Stimulated activated CD8-positive, alpha-beta memory T cell treated with anti-CD3 and anti-CD28 coated beads, Interleukin-7, amount 100 ng/mL, for 48 hours (primary cell): ENCODE measurements at places on chromosomes 16 and 17.

DNA sequence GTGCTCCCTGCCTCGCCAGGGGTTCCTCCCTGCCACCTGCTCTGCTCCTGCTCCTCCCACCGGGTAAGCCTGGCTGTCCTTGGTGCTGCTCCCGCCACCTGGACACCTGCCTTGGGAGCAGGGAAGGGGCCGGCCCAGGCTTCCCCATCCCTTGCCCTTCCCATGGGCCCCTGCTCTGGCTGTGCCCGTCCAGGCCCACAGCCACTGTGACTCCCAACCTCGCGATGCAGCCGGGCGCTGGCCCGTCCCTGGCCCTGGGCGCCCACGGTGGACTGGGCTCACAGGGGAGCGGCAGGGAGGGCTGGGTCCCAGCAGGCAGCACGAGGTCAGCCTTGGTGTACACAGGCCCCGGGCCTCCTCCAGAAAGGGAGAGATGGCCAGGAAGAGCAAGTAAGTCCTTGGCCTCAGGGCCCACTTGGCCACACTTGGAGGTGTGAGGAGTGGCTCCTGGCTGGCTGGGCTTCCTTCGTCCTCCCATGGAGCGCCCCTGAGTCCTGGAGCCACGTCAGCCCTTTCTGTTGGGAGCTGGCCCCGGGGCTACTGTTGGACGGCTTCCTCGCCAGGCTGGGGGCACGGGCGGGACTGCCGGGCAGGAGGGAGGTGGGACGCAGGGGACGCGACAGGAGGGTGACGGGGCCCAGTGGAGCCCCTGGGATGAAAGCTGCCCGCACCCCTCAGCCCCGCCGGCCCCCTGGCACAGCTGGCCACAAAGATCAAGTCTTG lies 15.3 kb downstream of the ENGASE start:
- DNase-seq, result no peak

DNA sequence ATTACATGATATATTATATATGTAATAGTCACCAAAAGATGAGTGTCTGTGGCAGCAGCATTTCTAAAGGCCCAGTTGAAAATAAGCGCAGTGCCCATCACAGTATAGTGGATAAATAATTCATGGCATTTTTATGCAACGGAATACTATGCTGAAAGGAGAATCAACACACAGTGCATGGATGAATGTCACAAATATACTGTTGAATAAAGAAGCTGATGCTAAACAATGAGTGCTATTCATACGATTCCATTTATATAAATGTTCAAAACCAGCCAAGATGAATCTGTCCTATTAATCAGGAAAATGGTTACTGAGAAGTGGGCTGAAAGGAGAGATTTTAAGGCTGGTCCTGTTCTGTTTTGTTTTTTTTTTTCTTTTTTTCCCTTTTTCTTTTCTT lies 61.6 kb downstream of the HSD17B2 start:
- DNase-seq, result no peak

GRCh38 chr17:18064053-18064452 lies 23.7 kb upstream of the DRG2 start:
- DNase-seq, result no peak

- no peak for DNase-seq
These were observed 114.4 kb downstream of the ASIC2 start for GRCh38 chr17:33178681-33179080.

- DNase-seq, result no peak
These were observed 50.9 kb downstream of the CYB561 start for GRCh38 chr17:63395075-63395805.
